ENCODE measurements at places on chromosomes 2 and 18. TPM values are rescaled to one million over a fixed set of nuclear protein-coding genes. Genes with fewer than 3 reads are reported as not detected.

DNA sequence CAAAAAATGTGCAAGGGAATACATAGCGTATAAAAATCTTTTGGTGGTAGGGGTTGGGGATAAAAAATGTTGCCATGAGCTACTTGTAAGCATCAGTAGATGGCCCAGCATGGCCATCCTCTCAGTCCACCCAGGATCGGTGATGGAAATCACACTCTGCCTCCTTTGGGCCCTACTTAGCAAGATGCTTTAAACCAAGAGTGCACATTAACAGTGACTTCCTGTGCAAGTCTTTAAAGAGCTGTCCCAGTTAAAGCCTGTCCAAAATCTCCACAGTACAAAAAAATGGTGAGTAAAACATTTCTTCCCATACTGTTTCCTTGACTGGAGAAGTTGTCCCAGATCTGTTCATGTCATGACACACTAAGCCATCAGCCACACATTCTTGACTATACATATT lies 18.0 kb downstream of the ANKRD44 start:
- no peak for DNase-seq

- no peak for DNase-seq
Measured at GRCh38 chr18:10015288-10015701, 101.5 kb downstream of the VAPA start.

Gene ZC3H6
- total RNA-seq = 21.4 TPM

Gene LYPD1
- not detected for total RNA-seq

Gene ALPP
- not detected for total RNA-seq

DNA sequence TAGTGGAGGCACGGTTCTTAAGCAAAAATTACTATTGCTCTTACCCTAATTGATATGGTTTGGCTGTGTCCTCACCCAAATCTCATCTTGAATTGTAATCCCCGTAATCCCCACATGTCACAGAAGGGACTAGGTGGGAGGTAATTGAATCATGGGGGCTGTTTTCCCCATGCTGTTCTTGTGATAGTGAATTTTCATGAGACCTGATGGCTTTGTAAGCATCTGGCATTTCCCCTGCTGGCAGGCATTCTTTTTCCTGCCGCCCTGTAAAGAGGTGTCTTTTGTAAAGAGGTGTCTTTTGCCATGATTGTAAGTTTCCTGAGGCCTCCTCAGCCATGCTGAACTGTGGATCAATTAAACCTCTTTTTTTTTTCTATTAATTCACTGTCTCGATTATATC lies 1691.8 kb upstream of the SLC39A10 start:
- no peak for DNase-seq

All from CD4-positive, alpha-beta T cell (primary cell).